ENCODE measurements at places on chromosomes 12 and 14.
A peak's percentile ranks its signal among the peaks of the same experiment; 100 is the strongest.

GRCh38 chr12:7374423-7375144, 69.4 kb downstream of the CD163L1 start:
- DNase-seq, result peak; percentile 40

GRCh38 chr14:103104654-103105452, 10.3 kb downstream of the EXOC3L4 start:
- DNase-seq, result peak; percentile 75

GRCh38 chr12:52434760-52435530, 774 bp upstream of the KRT75 start:
- DNase-seq, result no peak

DNA sequence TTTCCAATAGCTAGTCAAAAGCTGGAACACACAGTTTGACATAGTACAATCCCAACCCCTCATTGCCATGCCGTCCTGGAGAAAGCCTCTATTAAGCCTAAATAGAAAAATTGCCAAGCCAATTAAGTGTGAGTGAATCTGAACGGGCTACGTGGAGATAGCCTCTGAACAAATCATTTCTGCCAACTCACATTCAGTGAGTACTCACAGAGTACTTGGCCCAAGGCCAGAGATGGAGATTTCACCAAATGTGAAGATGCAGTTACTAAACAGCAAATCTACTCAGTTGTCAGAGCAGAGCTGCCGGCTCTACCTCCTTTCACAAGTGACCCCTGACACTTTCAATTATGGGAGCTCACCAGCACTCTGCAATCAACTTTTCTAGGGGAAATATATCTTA, 350.0 kb downstream of the GALC start:
- no peak for DNase-seq

DNA sequence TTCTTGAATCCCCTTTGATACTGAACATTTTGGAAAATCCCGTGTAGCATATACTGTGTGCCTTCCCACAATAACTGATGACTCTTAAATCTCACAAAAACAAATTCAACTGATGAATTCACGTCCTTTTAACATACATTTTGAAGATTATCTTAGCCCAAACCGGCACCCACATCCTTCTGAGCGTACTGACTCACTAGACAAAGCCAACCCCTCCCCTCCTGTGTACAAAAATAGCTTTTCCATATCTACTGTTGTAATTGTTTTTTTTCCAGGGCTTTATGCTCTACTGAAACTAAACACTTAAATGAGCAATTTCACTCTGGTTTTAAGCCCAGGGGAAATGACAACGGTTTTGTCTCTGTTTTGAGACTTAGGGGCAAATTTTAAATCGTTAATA, 109.4 kb upstream of the ATF7IP start:
- DNase-seq, result no peak

DNA sequence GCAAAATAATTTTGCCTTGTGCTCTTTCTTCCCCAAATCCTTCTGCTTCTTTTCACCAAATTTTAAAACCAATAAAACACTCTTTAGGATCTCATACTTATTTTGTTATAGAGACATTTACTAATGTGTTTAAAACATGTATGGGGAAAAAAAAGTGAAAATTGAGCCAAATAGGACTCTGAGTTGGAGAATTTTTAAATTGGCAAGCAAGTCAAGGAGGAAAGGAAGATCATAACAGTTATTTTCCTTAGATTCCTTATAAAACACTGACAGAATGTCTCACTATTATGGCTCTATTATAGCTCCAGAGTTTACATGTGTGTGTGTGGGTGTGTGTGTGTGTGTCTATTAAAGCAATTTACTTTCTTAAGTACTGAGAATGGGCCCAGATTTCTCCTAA, 220.5 kb downstream of the SLC6A15 start:
- no peak for DNase-seq

DNA sequence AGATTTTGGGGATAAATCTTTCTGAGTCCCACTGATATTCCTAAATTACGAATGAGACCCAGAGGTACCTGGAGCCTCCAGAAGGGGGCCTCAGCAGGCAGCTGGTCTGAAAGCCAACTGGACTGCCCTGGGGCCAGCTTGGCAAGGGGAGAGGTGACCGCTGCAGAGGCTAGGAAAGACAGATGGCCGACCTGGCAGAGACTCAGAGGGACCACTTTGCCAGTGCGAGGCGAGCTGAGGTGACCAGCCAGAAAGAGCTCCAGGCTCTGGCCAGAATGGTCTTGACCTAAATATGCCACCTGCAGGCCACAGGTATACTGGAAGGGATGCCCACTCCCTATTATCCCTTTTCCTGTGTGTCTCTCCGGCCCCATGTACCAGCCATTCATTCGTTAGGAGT, 256.8 kb upstream of the GARIN6 start:
- DNase-seq, result no peak

DNA sequence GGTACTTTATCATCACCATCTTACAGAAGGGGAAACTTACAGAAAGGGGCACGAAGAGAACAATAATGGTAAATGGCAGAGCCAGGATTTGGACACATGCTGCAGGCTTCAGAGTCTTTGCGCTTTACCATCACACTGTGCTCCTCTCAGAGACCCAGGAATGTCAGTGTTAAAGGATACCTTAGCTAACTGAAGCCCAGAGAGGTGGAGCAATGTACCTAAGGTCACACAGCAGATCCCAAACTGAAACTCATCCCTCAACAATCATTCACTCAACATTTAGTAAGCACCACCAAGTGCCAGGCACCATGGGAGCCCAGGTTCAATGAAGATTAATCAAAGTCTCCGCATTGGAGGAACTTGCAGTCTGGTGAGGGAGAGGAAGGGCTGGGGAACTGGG, 8.0 kb upstream of the KRT78 start:
- no peak for DNase-seq

GRCh38 chr12:26340649-26341048, 145.3 kb downstream of the SSPN start:
- DNase-seq, result peak; percentile 63

GRCh38 chr12:52054833-52055730, 3.8 kb downstream of the NR4A1 start:
- DNase-seq, result no peak

GRCh38 chr14:96797582-96798349, 584 bp downstream of the VRK1 start:
- DNase-seq, result peak; percentile 76
